ENCODE measurements at places on chromosomes 3 and 15. TPM values are rescaled to one million over a fixed set of nuclear protein-coding genes. Genes with fewer than 3 reads are reported as not detected.

The ISLR gene
- 11.5 TPM for total RNA-seq

GRCh38 chr15:77410701-77411618, 8.9 kb downstream of the PEAK1 start:
- no peak for DNase-seq

DNA sequence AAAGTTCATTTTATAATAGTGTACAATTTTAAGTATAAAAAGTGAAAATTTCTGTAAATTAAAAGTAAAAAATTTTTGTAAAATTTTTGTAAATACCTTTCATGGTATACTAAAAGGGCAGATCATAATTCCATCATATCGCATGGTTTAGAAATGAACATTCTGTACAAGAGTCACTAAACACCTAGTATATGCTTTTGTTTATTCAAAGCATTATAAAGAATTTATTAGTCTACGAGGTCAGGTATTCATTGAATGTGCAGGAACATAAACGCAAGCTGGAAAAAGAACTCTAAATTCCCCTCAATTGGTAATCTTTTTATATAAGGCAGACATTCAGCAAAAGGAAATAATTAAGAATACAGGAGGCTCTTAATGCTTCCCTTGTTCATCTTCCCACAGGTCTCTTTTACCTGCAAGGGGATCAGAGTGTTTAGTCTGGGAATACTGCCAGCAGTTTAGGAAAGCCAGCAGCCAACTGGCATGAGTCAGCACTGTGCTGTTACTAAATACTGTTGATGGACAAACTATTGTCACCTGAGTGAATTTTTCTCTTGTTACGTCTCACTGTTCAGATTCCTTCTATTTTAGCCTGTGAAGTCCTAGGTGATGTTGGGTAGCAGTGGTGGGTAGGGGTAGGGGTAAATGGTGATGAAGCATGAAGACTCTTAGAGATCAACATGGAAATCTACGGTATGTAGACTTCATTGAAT, 70.1 kb downstream of the UQCC5 start:
- no peak for DNase-seq

DNA sequence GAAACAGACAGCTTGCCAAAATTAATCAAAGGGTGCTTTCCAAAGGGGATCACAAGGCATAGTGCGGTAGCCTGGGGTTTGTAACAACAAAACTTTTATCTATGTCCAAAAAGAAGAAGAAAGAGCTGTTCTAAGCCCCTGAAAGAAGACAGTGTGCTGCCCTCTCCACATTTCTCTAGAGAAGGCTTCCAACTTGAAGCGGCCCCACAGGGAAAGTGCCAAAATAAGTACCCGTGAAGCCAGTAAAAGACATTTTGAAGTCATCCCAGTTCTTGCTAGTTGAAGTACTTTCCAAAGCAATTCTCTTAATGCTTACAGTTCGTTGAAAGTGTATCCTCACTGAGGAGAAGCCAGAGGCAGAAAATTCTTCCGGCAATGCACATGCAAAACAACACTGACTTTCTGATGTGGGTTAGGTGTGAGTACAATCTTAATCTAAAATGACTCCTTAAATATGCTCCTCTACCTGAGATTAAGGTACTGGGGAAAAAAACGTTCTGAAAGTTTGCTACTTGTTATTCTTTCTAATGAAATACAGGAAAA, 21.3 kb downstream of the GPR15 start:
- DNase-seq: no peak

- DNase-seq: no peak
Measured at GRCh38 chr3:26984416-26985390, 362.1 kb downstream of the LRRC3B start.

DNA sequence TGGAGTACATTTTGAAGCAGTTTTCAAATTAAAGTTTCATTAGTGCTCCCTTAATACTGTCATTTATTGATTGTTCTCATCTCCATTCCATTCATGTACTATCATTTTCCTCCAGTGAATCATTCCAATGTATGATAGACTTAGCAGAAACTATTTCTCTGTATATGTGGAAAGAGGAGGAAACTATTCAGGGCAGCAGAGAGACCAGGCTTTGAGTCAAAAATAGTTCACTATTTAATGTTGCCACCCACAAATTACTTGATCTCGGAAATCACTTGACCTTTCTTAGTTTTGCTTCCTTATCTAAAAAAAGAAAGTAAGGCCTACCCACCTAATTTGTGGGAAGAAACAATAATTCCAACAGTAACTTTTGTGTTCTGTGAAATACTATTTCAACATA, 610.5 kb upstream of the ZNF385D start:
- no peak for DNase-seq

GRCh38 chr3:120093119-120093910, 932 bp downstream of the GSK3B start:
- DNase-seq: no peak

All from suprapubic skin (tissue), 4 donors.